ENCODE measurements at places on chromosomes 6 and 20. TPM values are rescaled to one million over a fixed set of nuclear protein-coding genes. Genes with fewer than 3 reads are reported as not detected.
A peak's percentile ranks its signal among the peaks of the same experiment; 100 is the strongest.

DNA sequence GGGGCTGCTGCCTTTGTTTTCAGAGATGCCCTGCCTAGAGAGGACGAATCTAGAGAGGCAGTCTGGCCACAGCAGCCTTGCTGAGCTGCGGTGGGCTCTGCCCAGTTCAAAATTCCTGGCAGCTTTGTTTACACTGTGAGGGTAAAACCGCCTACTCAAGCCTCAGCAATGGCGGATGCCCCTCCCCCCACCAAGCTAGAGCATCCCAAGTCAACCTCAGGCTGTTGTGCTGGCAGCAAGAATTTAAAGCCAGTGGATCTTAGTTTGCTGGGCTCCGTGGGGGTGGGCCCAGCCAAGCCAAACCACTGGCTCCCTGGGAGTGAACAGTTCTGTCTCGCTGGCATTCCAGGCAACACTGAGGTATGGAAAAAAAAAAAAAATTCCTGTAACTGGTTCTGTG is 970.9 kb downstream of the TBC1D32 start:
- H3K4me3 ChIP-seq, result no peak overlapping the region
- H3K27ac ChIP-seq, result no peak overlapping the region
- H3K36me3 ChIP-seq, result no peaks in the 10 kb centered on the region
- H3K4me1 ChIP-seq, result no peaks in the 10 kb centered on the region
- H3K27me3 ChIP-seq, result no peaks in the 10 kb centered on the region

The BPIFB2 gene
- polyA plus RNA-seq, result not detected

GRCh38 chr6:147195510-147195909 is 8.7 kb upstream of the STXBP5 start:
- no peak overlapping the region for H3K27ac ChIP-seq
- no peaks in the 10 kb centered on the region for H3K27me3 ChIP-seq
- H3K36me3 ChIP-seq, result no peaks in the 10 kb centered on the region
- H3K4me3 ChIP-seq, result no peak overlapping the region
- no peak for DNase-seq

DNA sequence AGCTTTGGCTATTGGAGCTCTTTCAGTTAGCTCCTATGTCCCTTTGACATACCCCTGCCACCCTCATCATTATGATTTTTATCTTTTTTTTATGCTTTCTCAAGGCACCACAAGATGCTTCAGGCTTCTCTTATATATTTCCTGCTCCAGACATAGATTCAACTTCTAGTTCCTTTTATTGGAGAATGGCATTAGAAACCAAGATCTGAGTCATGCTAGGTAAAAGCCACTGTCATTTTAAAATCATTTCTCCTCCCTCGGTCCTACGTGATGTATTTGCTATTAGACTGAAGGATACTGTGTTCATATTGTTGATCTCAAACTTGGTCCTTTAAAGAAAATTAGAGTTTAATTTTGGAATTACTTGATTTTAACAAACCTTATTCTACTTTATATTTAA is 8.3 kb downstream of the TENT5A start:
- DNase-seq, result no peak
- H3K27me3 ChIP-seq, result no peaks in the 10 kb centered on the region
- peaks cover 13% of the 10 kb centered on the region for H3K36me3 ChIP-seq
- H3K4me1 ChIP-seq, result peaks cover 4% of the 10 kb centered on the region

DNA sequence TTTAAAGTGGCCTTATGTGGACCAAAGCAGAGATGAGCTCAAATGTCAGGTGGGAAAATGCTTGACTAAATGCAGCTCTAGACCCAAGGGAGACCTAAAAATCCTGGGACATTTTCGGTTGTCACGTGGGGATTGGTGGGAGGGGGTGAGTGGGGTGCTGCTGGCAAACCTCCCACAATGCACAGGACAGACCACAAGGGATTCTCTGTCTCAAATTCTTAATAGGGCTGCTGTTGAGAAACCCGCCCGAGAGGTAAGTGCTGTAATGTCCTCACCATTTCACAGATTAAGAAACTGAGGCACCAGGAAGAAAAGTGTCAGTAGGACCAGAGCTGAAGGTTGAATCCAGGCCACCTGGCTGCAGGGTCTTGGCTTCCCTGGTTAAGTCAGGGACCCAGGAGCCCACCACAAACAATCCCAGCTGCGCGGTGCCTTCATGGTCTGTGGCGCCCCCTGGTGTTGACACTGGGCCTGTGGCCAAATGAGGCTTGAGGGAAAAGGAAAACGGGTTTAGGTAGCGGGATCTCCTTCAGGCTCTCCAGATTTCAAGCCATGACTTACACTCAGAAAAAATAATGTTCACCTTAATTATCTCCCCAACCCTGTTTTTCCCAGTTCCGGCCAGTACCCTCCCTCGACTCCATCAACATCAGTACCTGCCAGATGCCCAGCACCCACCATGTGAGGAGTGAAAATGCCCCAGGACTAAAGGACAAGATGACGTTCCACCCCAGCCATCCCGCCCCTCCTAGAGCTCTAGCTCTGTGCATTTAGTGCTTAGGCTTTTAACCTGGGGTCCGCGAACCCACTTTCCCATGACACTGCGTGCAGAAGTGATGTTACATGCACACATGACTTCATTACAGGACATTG is 7.2 kb downstream of the HLA-G start:
- peaks cover 53% of the 10 kb centered on the region for H3K27me3 ChIP-seq
- no peaks in the 10 kb centered on the region for H3K4me1 ChIP-seq
- no peak overlapping the region for H3K4me3 ChIP-seq
- H3K36me3 ChIP-seq, result no peaks in the 10 kb centered on the region
- H3K27ac ChIP-seq, result no peak overlapping the region

The NAPB gene
- polyA plus RNA-seq, result 19.9 TPM

The GNMT gene
- 0.54 TPM for polyA plus RNA-seq

The CDK19 gene
- 18.3 TPM for polyA plus RNA-seq

The FAM217A gene
- 0.69 TPM for polyA plus RNA-seq

The GABRR1 gene
- polyA plus RNA-seq, result 0.06 TPM

DNA sequence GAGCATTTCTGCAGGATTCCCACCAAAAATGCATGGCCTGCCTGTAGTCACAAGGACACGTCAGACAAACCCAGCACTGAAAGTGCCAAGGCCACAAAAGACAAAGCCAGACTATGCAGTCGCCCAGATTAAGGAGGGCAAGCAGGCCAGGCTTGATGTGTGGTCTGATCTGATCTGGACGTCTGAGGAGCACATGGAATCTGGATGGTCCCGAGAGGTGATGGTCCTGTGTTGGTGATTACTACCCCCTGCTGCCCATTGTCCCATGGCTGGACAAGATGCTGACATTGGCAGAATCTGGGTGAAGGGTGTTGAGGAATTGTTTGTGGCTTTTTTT is 17.1 kb downstream of the NPEPL1 start:
- DNase-seq, result no peak
- H3K36me3 ChIP-seq, result peaks cover 12% of the 10 kb centered on the region
- no peak overlapping the region for H3K27ac ChIP-seq
- H3K4me1 ChIP-seq, result no peaks in the 10 kb centered on the region
- H3K27me3 ChIP-seq, result no peaks in the 10 kb centered on the region

GRCh38 chr6:29490055-29490454 is 2.3 kb upstream of the MAS1L start:
- DNase-seq, result no peak
- no peak overlapping the region for H3K4me3 ChIP-seq
- no peak overlapping the region for H3K27ac ChIP-seq
- peaks cover 2% of the 10 kb centered on the region for H3K27me3 ChIP-seq
- no peaks in the 10 kb centered on the region for H3K36me3 ChIP-seq

GRCh38 chr6:40720375-40720748 is 133.2 kb upstream of the LRFN2 start:
- H3K4me3 ChIP-seq, result no peak overlapping the region
- no peaks in the 10 kb centered on the region for H3K27me3 ChIP-seq
- H3K36me3 ChIP-seq, result no peaks in the 10 kb centered on the region
- H3K4me1 ChIP-seq, result peaks cover 32% of the 10 kb centered on the region
- DNase-seq, result no peak

The FERMT1 gene
- polyA plus RNA-seq, result 21.4 TPM

- no peaks in the 10 kb centered on the region for H3K27me3 ChIP-seq
- DNase-seq, result no peak
- no peak overlapping the region for H3K4me3 ChIP-seq
- H3K36me3 ChIP-seq, result no peaks in the 10 kb centered on the region
- H3K4me1 ChIP-seq, result no peaks in the 10 kb centered on the region
These were observed 69.6 kb upstream of the TFB1M start for GRCh38 chr6:155383913-155384312.

- H3K27me3 ChIP-seq, result no peaks in the 10 kb centered on the region
- no peaks in the 10 kb centered on the region for H3K4me1 ChIP-seq
- no peak for DNase-seq
- no peak overlapping the region for H3K27ac ChIP-seq
- no peaks in the 10 kb centered on the region for H3K36me3 ChIP-seq
- no peak overlapping the region for H3K4me3 ChIP-seq
These were observed 72.8 kb upstream of the ADTRP start for GRCh38 chr6:11851387-11851786.

DNA sequence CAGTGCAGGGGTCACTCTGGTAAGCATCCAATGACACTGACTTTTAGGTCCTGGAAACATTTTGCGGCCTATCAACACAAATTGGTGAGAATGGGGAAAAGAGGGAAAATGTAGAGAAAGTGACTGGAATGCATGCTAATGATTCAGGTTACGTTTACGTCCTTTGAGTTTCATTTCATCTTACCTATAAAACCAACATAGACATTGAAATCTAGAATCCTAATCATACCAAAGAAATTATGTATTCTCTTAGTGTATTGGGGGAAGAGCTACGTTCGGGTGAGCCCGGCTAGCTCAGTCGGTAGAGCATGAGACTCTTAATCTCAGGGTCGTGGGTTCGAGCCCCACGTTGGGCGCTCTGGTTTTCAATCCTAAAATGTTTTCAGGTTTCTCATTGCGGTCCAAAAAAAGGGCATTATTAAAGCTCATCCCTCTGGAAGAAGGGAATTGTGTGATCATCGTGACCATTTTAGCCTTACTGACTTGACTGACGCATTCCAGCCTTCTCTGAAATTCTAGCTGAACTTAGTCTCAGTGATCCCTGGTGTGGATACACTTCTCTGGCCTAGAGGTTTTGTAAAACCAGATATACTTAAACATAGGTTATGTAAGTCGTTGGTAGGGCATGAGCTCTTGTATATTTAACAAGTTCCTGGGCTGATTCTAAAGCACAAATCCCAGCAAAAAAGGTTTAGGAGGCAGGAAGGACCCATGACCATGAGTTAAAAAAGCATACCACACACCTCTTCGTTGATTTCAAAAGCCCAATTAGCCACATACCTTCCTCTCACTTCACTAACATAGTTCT is 18.3 kb downstream of the HMGN4 start:
- H3K27ac ChIP-seq, result no peak overlapping the region
- DNase-seq, result no peak
- H3K4me3 ChIP-seq, result no peak overlapping the region
- no peaks in the 10 kb centered on the region for H3K27me3 ChIP-seq
- peaks cover 10% of the 10 kb centered on the region for H3K4me1 ChIP-seq
- no peaks in the 10 kb centered on the region for H3K36me3 ChIP-seq

DNA sequence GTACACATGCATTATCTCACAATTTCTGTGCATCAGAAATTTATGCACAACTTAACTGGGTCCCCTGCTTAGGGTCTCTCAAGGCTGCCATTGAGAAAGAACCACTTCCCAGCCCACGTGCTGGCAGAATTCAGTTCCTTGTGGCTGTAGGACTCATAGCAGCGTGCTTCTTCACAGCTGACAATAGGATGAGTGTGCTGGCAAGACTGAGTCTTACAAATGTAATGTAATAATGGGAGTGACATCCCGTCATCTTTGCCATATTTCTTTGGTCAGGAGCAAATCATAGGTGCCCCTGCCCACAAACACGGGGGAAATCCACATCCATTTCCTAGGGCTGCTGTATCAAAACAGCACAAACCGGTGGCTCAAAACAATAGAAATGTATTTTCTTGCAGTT is 77.4 kb downstream of the FIG4 start:
- H3K4me3 ChIP-seq, result no peak overlapping the region
- H3K36me3 ChIP-seq, result peaks cover 22% of the 10 kb centered on the region

GRCh38 chr6:117607511-117607910 is 5.2 kb upstream of the GOPC start:
- no peaks in the 10 kb centered on the region for H3K36me3 ChIP-seq
- no peaks in the 10 kb centered on the region for H3K27me3 ChIP-seq
- peaks cover 7% of the 10 kb centered on the region for H3K4me1 ChIP-seq
- DNase-seq, result no peak
- no peak overlapping the region for H3K4me3 ChIP-seq

The SLCO4A1 gene
- polyA plus RNA-seq, result 1.4 TPM

DNA sequence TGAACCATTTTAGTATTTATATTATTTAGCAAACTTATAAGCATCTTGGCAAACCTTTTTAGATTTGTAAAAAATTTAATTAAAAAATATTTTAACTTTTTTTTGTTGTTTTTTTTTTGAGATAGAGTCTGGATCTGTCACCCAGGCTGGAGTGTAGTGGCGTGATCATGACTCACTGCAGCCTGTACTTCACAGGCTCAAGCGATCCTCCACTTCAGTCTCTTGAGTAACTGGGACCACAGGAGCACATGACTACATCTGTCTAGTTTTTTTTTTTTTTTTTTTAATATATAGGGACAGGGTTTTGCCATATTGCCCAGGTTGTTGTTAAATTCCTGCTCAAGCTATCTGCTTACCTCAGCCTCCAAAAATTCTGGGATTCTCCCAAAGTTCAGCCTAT is 161.1 kb downstream of the EYS start:
- H3K36me3 ChIP-seq, result no peaks in the 10 kb centered on the region
- no peak overlapping the region for H3K4me3 ChIP-seq
- H3K27me3 ChIP-seq, result no peaks in the 10 kb centered on the region
- DNase-seq, result no peak
- no peak overlapping the region for H3K27ac ChIP-seq

DNA sequence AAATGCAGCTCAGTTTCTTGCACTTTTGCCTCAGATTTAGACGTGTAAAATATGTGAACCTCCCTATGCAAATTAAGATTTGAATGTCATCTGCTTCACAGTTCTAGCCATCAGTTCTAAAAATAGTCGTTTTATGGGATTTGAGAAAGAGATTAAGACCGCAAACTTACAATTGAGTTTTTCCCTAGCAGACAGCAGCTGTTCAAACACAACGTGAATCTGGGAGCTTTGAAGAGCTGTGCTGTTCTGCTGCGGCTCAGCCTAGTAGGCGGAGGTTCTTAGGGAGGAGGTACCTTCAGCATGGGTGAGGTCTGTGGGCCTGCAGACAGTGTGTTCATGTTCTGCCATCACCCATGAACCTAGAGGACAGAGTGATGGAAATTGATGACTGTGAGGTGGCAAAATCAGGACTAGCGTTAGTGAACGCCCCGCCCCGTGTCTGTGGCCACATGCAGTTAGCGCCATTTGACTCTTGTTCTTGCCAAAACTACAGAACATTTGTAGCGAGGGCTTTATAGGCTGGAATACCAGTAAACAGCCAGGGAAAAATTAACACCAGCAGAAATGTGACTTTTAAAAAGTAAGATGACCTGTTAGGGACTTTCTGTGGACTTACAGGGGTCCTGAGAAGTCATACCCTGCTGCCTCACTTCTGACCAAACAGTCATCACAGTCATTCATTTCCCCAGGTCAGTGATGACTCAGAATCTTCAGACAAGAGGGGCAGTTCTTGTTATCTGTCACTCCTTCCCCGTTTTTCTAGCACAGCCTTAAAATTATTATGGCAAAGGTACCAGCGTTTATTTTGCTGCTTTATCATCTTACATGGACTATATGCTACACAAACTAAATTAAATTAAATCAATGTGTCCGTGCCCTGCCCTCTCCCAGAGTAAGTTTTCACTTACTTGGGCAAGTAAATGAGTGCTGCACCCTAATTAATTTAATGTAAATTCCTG is 84.3 kb upstream of the TMEM181 start:
- H3K4me1 ChIP-seq, result peaks cover 3% of the 10 kb centered on the region
- peak; percentile 60 for DNase-seq
- H3K4me3 ChIP-seq, result no peak overlapping the region
- H3K27me3 ChIP-seq, result no peaks in the 10 kb centered on the region
- H3K36me3 ChIP-seq, result peaks cover 37% of the 10 kb centered on the region
- peak overlapping the region; percentile 32 for H3K27ac ChIP-seq
